Right renal pelvis (tissue), 4 donors: ENCODE measurements at places on chromosomes 11 and 22. TPM values are rescaled to one million over a fixed set of nuclear protein-coding genes. Genes with fewer than 3 reads are reported as not detected.
A peak's percentile ranks its signal among the peaks of the same experiment; 100 is the strongest.

SLC22A8 gene
- polyA plus RNA-seq: 58.1 TPM

DNA sequence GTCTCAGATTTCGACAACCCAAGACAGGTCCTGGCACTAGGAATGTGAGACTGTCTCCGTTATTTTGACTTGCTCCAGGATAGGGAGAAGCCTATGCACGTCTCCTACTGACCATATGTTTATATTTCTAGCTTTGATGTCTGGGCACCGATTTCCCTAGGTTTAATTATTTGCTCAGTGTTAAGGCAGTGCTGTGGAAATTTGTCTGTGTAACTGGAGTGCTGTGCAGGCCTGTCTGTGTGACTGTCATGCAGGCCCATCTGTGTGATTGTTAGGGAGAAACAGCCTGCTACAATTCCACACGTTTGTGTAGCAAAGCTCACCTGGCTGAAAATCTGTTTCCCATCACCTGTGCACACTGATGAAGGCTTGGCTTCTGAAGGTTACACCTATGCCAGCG, 29.6 kb upstream of the HSPA8 start:
- DNase-seq: no peak

DNA sequence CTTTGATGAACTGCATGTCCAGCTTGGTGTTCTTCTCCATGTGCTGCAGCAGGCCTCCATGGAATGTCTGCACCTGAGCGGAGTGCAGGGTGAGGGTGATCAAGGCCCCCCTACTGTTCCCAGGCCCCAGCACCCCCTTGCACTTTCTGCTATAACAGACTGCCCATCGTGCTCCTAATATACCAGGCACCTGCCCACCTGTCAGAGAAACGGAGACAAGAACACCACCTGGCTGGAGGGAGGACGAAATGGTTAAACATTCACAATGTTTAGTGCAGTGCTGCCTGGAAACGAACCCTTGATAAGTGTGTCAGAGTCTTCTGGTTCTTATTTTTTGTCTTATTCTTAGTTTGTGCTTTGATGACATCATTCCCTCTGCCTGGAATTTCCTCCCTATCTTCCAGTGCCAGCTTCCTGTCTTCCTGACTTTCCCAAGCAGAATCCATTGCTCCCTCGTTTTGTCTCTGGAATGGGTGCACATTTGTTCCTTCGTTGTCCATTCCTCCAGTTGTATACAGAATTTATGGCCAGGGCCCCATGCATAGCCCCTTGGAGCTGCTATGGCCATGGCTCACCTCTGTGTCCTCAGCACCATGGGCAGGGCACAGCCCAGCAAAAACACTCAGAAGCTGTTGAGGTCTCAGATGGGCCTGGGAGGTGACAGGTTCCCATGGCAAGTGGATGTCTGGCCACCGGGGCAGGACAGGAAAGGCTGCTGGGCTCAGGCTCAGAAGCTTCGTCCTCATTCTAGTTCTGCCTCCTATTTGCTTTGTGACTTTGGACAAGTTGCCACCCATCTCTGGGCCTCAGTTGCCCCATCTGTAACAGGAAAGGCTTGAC, 11.9 kb downstream of the BAIAP2L2 start:
- DNase-seq: no peak

MFRP gene
- polyA plus RNA-seq: not detected

POLR2L gene
- polyA plus RNA-seq: 105 TPM

SYT12 gene
- polyA plus RNA-seq: 0.46 TPM

NXPE2 gene
- 0.53 TPM for polyA plus RNA-seq

OR4D5 gene
- not detected for polyA plus RNA-seq

- no peak for DNase-seq
Observed at GRCh38 chr11:130457623-130458409, 9.4 kb downstream of the ADAMTS15 start.

GGTLC2 gene
- polyA plus RNA-seq: not detected

DNA sequence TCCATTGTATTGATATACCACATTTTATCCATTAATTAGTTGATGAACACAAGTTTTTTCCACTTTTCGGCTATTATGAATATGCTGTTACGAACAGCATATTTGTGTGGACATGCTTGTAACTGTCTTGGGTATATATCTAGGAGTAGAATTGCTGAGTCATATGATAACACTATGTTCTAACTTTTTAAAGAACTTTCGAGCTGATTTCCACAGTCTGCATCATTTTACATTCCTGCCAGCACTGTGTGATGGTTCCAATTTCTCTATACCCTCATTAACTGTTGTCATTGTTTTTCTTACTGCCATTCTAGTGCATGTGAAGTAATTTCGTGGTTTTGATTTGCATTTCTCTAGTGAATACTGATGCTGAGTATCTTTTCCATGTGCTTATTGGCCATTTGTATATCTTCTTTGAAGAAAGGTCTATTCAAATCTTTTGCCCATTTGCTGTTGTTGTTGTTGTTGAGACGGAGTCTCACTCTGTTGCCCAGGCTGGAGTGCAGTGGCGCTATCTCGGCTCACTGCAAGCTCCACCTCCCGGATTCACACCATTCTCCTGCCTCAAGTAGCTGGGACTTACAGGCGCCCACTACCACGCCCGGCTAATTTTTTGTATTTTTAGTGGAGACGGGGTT, 7.4 kb upstream of the RCE1 start:
- DNase-seq: no peak

SYT8 gene
- 0.39 TPM for polyA plus RNA-seq

MAP6 gene
- polyA plus RNA-seq: 11.7 TPM

- no peak for DNase-seq
Observed at GRCh38 chr11:14232652-14233051, 126.3 kb downstream of the RRAS2 start.

NAALAD2 gene
- 26.3 TPM for polyA plus RNA-seq

GRCh38 chr11:13772223-13773046, 104.0 kb downstream of the FAR1 start:
- peak; percentile 67 for DNase-seq

- no peak for DNase-seq
Observed at GRCh38 chr11:76607431-76607830, 63.1 kb downstream of the LRRC32 start.

MPEG1 gene
- polyA plus RNA-seq: 11.1 TPM

DNA sequence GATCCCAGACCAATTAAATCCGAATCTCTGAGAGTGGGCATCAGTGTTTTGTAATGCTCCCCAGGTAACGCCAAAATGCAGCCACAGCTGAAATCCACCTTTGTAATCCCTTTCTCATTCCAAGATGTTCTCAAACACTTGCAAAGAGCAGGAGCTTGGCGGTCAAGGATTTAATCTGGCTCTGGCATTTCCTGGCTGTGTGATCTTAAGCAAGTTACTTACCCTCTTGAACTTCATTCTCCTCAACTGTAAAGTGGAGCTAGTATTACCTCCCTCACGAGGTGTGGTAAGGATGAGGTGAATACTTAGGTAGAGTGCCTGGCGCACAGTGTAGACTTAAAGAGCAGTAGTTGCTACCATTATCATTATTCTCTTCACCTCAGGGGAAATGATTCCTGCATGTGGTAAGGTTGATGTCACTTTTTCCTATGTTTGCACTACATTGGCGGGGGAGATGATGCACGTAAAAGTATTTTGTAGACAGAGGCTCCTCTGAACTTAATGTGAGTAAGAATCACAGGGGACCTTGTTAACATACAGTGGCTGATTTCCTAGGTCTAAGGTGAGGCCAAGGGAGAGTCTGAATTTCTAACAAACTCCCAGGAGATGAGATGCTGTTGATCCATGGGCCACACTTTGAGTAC, 210.4 kb upstream of the PITPNB start:
- no peak for DNase-seq
